OCI-LY7 (cell line): ENCODE measurements at places on chromosomes 3 and 15.
A peak's percentile ranks its signal among the peaks of the same experiment; 100 is the strongest.

- DNase-seq: no peak
Measured at GRCh38 chr15:33094336-33094735, 100.2 kb downstream of the FMN1 start.

GRCh38 chr3:33231756-33232465, 13.3 kb upstream of the SUSD5 start:
- DNase-seq: no peak

GRCh38 chr3:45631486-45631885, 36.9 kb downstream of the LIMD1 start:
- DNase-seq: peak; percentile 20

- DNase-seq: no peak
Measured at GRCh38 chr3:136716629-136717028, 35.5 kb downstream of the STAG1 start.

DNA sequence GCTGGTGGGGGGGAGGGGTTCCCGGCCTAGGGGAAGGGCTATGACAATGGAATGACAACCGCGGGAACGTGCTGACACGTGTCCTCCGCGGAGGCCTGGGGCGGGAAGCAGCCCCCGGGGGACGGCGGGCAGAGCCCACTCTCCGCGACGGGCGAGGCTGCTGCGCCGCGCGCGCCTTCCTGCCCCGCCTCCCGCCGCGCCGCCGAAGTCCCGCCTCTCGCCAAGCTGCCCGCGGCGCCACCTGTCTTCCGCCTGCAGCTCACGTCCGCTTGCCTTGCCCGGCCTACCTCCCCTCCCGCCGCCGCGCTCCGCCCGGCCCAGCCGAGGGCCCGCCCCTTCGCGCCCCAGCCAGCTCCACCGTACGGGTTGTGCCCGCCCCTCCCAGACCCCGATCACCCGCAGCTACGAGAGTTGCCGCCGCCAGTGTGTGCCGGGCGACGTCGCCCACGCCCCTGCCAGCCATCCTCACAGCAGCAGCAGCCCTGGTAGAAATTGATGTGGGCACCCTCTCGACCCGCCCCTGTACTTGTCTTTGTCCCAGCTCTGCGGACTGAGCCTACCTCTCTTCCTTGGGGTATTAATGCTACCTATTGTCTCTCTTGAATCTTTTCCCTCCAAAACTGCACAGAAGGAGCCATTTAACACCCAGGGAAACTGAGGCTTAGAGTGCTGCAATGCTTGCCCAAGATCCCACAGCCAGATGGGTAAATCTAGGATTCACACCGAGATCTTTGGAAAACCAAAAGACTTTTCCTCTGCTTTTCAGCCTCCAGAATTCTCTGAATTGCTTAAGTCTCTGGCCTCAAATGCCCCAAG, at the start of gene PARP16:
TSS of gene PARP16 (minus strand) at position 180 of the 816 bp plus-strand sequence. CDS start 457 bp downstream, outside the sequence.
- peak; percentile 94 for DNase-seq

- DNase-seq: no peak
Measured at GRCh38 chr3:39900462-39901002, 91.1 kb downstream of the MYRIP start.

DNA sequence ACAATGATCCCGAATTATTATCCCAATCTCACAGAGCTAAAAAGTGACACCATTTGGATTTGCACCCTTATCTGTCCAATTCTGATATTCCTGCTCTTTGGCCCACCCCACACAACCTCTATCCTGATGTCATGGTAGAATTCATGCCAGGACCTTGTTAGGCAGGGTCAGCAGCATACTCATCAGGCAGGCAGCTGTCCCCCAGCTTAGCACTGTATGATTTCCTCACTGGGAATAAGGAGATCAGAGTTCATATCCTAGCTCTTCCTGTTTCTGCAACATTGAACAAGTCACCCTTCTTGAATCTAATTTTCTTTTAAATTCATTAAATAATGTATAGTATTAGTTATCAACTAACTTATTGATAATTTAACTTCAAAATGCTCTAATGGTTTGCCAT, 12.0 kb upstream of the C3orf80 start:
- no peak for DNase-seq

DNA sequence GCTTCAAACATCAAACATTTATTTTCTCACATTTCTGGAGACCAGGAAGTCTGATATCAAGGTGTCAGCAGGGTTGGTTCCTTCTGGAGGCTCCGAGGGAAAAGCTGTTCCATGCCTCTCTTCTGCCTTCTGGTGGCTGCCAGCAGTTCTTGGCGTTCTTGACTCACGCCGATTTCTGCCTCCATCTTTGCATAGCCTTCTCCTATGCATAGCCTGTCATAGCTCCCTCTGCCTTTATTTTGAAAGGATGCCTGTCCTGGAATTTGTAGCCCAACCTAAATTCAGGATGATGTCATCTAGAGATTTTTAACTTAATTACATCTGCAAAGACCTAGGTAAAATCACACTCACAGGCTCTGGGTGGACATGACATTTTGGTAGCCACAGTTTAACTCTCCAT, 70.4 kb downstream of the RGMA start:
- DNase-seq: no peak

- DNase-seq: no peak
Measured at GRCh38 chr15:85002517-85002916, 20.9 kb downstream of the PDE8A start.

GRCh38 chr3:193301433-193301832, 60.4 kb downstream of the PLAAT1 start:
- DNase-seq: no peak

- DNase-seq: peak; percentile 88
Measured at GRCh38 chr15:77543159-77543882, 89.4 kb downstream of the LINGO1 start.
